ENCODE measurements at places on chromosomes 7 and 10. TPM values are rescaled to one million over a fixed set of nuclear protein-coding genes. Genes with fewer than 3 reads are reported as not detected.
A peak's percentile ranks its signal among the peaks of the same experiment; 100 is the strongest.

The EXOC6 gene
- 6.4 TPM for polyA plus RNA-seq

The AGAP4 gene
- 1.0 TPM for polyA plus RNA-seq

The HABP2 gene
- not detected for polyA plus RNA-seq

The AKR1C4 gene
- polyA plus RNA-seq = not detected

The SPDYE2 gene
- polyA plus RNA-seq = 0.86 TPM

The CCDC71L gene
- polyA plus RNA-seq = 5.4 TPM

The ZNF107 gene
- 5.6 TPM for polyA plus RNA-seq

The FAM53B gene
- 12.1 TPM for polyA plus RNA-seq

DNA sequence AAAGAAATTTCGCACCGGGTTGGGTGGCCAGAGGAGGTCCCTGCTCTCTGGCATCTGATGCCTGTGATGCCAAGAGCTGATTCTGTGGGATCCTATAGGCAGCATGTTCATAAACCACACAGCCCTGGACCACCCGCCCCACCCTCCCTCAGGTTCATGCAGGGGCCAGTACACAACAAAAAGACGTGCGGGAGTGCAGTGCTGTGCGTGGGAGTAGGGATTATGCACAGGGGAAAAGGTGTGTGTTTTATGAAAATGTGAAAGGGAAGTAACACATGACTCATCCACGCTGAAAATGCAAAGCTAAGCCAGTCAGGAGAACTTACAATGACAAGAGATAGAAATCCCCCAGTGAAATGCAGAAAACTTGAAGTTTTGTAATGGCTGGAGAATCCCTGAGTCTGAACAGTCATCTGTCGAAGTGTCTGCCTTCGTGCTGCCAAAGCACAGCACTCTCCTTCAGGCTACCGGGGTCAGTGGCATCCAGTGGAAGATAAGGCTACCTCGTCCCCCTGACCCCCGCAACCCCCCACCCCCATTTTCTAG lies 1.1 kb downstream of the KIAA1217 start:
- no peak for DNase-seq

- no peak for DNase-seq
Observed at GRCh38 chr10:87092376-87092860, 2.2 kb downstream of the GLUD1 start.

DNA sequence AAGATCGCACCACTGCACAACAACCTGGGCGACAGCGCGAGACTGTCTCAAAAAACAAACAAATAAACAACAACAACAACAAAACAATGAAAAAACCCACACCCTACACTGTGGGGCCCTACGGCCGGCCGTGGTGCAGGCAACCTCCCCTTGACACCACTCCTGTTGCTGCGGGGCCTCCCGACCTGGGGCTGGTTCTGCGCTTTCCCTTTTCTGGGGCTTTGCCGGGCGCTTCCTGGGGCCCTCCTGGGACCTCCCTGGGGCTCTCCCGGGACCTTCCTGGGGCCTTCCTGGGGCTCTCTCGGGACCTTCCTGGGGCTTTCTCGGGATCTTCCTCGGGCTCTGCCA lies 46.6 kb downstream of the INSIG1 start:
- no peak for DNase-seq

- DNase-seq = no peak
Observed at GRCh38 chr7:139871331-139871730, 42.3 kb downstream of the TBXAS1 start.

- peak; percentile 38 for DNase-seq
Observed at GRCh38 chr7:140656548-140657515, 15.9 kb upstream of the ADCK2 start.

DNA sequence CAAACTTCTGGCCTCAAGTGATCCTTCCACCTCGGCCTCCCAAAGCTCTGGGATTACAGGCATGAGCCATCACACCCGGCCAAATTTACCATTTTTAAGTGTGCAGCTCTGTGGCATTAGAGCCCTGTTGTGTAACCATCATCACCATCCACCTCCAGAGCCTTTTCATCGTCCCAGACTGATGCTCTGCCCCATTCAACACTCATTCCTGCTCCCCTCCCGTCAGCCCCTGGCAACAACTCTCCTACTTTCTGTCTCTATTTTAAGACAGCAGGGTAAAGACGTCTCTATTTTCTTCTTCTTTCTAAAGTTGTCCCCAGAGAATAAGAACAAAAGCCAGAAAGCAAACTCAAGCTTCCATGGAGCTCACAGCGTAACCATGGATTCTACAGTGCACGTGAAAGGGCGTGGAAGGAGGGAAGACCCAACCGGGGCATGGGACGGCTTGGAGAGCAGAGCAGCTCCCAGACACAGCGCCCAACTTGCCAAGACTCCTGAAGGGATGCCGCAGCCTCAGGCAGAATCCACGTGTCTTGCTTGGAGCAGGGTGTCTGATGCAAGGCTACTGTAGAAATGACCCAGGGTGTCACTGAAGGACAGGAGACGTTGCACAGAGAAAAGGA lies 42.7 kb upstream of the PITRM1 start:
- DNase-seq = no peak

GRCh38 chr10:117260084-117260483 lies 19.2 kb downstream of the SLC18A2 start:
- no peak for DNase-seq

GRCh38 chr7:86930554-86931307 lies 128.7 kb downstream of the ELAPOR2 start:
- DNase-seq = no peak

DNA sequence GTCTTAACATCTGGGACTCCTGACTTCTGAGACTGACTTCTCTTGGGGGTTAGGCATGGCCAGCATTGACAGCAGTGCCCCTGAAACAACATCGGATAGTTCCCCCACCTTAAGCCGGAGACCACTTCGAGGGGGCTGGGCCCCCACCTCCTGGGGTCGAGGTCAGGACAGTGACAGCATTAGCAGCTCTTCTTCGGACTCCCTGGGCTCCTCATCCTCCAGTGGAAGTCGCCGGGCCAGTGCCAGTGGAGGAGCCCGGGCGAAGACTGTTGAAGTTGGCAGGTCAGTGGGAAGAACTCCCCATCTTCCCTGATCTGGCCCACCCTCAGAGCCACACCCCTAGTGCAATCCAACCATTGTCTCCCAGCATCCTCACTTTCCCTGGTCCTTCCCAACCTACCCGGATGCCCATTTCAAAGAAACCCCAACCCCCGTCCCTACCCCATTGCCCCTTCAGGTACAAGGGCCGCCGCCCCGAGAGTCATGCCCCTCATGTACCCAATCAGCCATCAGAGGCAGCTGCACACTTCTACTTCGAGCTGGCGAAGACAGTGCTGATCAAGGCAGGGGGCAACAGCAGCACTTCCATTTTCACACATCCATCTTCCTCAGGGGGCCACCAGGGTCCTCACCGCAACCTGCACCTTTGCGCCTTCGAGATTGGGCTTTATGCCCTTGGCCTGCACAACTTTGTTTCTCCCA lies 12.1 kb downstream of the ZSWIM8 start:
- DNase-seq = no peak

- no peak for DNase-seq
Observed at GRCh38 chr10:13767676-13768178, 181.0 kb downstream of the PRPF18 start.

- no peak for DNase-seq
Observed at GRCh38 chr10:130834170-130834569, 477.4 kb downstream of the TCERG1L start.

DNA sequence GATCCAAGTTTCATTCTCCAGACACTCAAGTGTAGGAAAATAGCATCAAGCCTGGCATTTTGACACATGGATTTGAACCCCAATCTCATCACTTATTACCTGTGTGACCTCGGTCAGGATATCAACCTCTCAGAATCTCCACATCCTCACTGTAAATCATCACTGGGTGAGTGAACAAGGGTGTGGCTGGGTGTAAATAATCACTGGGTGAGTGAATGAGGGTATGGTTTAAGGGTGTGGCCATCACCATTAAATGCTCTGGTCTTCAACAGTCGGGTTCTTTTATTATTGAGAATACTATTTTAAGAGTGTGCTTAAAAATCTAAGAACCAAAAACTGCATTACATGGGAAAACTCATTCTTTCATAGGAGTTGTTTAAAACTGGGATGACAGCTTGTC lies 200.1 kb downstream of the DOCK4 start:
- DNase-seq = no peak

DNA sequence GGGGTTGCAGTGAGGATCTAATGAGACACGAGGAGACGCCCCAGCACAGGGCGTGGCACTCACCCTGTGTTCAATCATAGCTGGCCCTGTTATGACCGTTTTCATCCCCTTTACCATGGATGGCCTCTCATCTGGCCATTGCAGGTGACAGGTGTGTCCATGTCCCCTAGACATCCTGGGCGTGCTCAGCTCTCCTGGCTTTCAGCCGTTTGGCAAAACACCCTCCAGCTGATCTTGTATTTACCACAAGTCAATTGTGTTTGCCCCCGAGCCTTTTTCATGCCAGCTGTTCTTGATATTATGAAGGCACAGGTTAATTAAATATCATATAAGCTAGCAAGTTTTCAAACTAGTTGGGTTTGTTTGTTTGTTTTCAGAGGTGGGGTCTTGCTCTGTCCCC lies 97.1 kb downstream of the CHST15 start:
- DNase-seq = no peak

All from immature natural killer cell (primary cell).